Activated naive CD4-positive, alpha-beta T cell treated with anti-CD3 and anti-CD28 coated beads for 36 hours (primary cell): ENCODE measurements at places on chromosomes 13 and 19. TPM values are rescaled to one million over a fixed set of nuclear protein-coding genes. Genes with fewer than 3 reads are reported as not detected.

DNA sequence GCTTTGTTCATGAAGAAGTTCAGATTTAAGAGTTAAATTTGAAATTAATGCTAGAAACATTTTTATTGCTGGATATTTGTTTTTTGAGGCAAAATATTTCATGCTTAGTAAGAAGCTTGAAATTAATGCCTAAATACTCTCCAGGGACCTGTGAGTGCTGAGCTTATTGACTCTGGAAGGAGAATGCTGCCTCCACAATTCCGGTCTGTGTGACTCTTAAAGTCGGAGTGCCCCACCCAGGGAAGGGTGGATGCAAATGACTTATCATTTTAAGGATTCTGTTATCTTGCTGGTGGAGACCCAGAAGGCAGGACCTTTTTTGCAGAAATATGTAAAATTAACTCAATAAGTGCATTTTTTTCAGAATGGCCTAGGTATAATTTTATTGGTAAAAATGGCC lies 143.8 kb upstream of the RXFP2 start:
- no peak for DNase-seq

DNA sequence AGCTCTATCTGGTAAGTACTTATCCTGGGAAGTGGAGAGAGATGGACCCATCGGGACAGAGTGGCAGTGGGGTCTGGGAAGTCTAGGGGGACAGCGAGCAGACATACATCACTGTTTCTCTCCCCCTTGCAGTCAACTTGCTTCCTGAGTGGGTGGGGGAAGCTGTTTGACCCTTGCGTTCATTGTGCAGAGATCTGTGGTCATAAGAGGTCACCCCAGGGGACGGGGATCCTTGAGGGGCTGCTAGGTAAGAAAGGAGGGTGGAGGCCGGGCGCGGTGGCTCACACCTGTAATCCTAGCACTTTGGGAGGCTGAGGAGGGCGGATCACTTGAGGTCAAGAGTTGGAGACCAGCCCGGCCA lies 474 bp downstream of the ARHGEF18 start:
- DNase-seq: no peak

- DNase-seq: no peak
Measured at GRCh38 chr19:37333457-37333856, 37.4 kb upstream of the ZNF527 start.

- DNase-seq: no peak
Measured at GRCh38 chr19:29450306-29450705, 75.5 kb upstream of the VSTM2B start.

GRCh38 chr19:33750587-33751435 lies 45.9 kb upstream of the KCTD15 start:
- DNase-seq: no peak

ZBTB7A gene
- 11.9 TPM for total RNA-seq
